ENCODE measurements at places on chromosomes 11 and 22.

- DNase-seq: no peak
Measured at GRCh38 chr11:75118577-75118976, 21.9 kb upstream of the OR2AT4 start.

GRCh38 chr22:45972091-45972888 is 4.7 kb downstream of the WNT7B start:
- no peak for DNase-seq

GRCh38 chr22:19898145-19898544 is 43.4 kb upstream of the COMT start:
- no peak for DNase-seq

DNA sequence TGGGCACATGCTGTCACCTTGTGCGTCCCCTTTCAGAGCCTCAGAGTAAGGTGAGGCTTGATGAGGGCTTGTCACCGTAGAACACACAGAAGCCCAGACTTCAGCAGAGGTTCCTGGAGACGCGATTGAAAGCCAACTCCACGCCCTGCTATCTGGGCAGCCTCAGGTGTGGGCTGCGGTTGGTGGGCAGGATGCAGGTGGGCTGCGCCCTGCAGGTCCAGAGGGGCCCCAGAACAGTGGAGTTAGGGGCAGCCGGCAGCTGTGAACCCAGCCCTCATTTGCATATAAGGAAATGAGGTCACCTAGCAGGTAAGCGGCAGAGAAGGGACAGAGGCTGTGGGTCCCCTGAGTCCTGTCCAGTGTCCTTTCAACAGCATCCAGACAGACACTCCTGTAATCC is 15.4 kb downstream of the PHLDA2 start:
- no peak for DNase-seq

GRCh38 chr22:23749841-23750301 is 1.0 kb downstream of the ZNF70 start:
- DNase-seq: no peak

- no peak for DNase-seq
Measured at GRCh38 chr11:120259241-120259640, 19.3 kb downstream of the POU2F3 start.

DNA sequence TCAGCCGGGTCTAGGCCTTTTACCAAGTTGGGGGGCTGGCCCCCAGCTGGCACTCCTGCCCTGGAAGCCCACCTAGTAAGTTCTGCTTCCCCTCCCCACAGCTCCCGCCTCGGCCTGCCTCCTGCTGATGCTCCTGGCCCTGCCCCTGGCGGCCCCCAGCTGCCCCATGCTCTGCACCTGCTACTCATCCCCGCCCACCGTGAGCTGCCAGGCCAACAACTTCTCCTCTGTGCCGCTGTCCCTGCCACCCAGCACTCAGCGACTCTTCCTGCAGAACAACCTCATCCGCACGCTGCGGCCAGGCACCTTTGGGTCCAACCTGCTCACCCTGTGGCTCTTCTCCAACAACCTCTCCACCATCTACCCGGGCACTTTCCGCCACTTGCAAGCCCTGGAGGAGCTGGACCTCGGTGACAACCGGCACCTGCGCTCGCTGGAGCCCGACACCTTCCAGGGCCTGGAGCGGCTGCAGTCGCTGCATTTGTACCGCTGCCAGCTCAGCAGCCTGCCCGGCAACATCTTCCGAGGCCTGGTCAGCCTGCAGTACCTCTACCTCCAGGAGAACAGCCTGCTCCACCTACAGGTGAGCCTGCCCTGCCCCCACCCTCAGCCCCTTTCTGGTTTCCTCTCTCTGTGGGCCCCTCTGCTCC is 7.3 kb downstream of the RTN4RL2 start:
- no peak for DNase-seq

DNA sequence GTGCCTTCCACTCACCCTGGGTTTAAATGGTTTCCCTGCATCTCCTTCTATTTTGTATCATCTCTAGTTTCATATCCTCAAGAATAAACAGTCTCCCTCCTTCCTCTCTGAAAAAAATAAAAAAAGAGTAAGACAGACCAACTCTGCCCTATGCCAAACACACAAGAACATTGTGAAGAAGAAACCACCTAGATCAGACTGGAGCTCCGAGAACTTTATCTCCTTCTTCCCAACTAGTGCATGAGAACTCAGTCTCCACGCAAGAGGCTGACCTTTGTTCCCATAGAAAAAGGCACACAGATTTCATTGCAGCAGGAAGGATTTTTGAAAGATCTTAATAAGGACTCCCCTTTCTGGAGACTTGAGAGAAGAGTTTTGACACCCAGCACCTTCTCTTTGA is 8.7 kb upstream of the PEX26 start:
- no peak for DNase-seq

DNA sequence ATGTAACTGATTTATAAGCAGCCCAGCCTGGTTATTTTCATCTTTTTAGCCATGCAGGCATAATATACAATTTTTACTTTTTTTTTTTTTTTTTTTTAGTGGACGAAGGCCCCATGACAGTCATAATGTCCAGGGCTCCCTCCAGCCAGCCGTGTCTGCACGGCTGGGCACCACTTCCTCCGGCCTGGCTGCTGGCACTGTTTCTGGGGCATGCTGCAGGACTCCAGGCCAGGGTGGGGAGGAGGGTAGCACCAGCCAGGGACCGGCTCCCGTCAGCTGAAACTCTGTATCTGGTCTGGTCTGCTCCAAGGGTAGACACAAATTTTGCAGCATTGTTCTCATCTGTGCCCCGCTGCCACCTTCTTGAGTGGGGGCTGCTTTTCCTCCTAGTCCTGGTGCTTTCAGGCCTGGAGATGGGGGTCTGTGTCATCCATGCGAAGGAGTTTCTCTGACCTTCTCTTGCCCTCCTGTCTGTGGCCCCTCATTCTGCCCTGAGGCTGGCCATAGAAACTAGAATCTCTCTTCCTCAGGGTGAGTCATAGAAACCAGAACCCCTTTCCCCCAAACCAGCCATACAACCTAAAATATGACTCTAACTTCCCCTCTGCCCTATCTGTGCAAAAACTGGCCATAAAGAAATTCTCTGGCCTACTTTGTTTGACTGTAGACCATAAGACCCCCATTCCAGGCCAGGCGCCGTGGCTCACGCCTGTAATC is 9.2 kb upstream of the RRP7A start:
- no peak for DNase-seq

DNA sequence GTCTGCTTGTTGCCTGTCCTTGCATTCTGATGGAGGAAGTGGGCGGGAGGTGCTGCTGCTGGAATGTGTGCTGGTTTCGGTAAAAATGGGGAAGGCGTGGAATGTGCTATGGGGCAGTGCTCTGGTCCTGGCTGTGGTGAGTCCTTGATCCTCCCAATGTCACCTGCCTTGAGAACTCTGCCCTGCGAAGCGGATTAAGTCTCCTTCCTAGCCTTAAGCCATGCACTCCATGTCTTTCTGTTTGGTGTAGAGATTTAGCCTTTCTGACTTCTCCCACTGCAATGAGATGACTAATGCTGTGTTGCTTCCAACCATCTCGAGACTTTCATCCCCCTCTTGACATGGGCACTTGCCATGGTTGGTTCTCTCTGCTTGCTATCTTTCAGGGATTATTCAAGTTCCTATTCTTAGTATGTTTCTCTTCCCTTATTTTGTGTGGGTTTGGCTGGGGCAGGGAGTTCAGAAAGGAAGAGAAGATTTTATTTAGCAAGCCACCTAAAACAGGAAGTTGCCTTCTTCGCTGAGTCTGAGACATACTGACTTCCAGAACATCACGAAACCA is 687.9 kb downstream of the NTM start:
- no peak for DNase-seq

- no peak for DNase-seq
Measured at GRCh38 chr11:83009999-83010398, 61.7 kb downstream of the RAB30 start.

DNA sequence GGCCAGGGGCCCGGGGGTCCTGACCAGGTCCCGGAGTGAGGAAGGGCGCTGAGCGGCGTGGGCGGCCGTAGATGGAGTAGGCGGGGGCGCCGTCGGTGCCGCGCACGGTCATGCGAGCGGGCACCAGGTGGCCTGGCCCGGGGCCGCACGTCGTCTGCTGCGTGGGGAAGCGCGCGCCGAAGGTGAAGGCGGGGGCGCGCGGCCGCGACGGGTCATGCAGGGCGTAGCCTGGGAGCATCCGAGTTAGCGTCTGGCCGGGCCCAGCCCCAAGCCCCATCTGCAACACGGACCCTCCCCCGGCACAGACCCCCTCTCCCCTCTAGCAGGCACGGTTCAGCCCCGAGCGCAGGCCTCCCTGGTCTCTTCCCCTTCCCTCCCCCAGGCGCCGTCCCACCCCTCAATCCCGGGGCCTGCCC is 1.7 kb upstream of the TYMP start:
- peak; percentile 75 for DNase-seq

DNA sequence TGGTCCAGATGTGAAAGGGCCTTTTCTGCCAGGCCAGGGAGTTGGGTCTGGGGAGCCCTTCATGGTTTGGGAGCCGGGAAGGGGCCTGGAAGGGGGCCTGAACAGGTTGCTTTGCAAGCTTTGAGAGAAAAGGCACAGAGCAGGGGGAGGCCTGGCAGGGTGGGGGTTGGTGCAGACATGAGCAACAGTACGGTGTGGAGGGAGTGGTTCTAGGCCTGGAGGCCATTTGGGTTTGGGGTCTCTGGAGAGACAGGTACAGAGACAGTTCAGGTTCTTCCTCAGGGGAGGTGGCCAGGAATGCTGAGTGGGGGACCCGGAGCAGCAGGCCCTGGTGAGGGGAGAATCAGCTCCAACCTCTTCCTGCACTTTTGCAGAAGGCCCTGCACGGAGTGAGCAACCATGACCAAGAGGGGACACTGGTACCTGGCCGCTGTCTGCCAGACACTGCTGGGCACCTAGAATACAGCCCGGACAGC is 1.4 kb downstream of the KDELR3 start:
- DNase-seq: no peak

DNA sequence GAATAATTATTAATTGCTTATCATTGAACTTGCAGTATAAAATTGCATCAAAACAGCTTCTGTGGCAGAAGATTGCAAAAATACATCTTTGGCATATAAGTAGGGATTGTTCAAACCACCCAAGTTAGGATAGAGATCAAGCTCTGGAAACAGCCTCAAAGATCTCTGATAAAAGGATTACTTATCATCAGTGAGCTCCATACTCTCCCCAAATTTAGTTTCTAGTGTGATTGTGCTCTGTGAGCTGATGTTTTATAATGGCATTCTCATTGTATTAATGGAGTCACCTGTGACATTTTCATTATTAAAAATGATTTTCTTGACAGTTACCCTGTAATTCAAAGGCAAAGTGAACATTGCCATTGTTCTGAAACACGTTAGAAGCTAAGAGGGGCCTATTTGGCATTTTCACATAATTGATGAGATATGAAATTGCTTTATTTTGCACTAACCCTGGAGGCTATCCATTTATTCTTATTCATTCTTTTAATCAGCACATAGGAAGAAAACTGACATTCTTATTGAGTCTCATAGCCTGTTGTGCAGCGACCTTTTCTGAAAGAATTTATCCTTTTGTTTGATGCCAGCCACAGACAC is 626.3 kb upstream of the ANO5 start:
- no peak for DNase-seq

GRCh38 chr11:7645206-7645605 is 28.1 kb downstream of the CYB5R2 start:
- no peak for DNase-seq

- DNase-seq: peak; percentile 67
Measured at GRCh38 chr22:37316875-37317371, 34.6 kb downstream of the CYTH4 start.

GRCh38 chr22:39039306-39040126 is 1.1 kb upstream of the APOBEC3F start:
- DNase-seq: no peak

DNA sequence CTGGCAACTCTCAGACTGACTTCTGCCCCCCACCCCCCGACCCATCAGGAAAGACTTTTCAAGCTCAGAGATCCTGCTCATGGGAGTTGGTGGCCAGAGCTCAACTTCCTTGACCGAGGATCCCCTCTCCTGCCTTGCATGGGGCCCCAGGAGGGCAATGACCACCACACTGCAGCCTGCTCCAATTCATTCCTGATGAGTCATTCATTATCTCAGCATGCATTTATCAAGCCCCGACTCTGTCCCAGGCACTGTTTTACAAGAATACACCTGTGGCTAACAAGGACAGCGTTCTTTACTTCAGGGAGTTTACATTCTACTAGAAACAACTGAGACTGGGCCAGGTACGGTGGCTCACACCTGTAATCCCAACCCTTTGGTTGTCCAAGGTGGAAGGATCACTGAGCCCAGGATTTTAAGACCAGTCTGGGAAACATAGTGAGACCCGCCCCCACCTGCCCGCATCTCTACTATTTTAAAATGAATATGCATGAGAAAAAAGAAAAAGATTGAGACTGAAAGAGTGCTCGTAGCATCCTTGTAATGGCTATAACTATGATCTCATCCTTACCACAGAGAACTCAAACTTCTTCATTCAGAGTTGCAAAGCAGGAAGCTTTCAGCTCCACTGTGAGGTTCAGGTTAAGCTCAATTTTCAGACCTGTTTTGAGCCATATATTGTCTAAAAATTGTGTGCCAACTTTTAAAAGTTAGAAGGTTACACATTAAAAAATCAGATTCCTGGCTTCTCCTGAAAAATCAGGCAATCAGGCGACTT is 60.4 kb downstream of the FEZ1 start:
- no peak for DNase-seq

GRCh38 chr11:95892892-95893570 is 30.9 kb downstream of the MTMR2 start:
- DNase-seq: no peak

GRCh38 chr11:1650034-1650917 is 20.7 kb downstream of the KRTAP5-5 start:
- DNase-seq: no peak

- DNase-seq: no peak
Measured at GRCh38 chr11:66168289-66168688, 98.2 kb downstream of the PACS1 start.

DNA sequence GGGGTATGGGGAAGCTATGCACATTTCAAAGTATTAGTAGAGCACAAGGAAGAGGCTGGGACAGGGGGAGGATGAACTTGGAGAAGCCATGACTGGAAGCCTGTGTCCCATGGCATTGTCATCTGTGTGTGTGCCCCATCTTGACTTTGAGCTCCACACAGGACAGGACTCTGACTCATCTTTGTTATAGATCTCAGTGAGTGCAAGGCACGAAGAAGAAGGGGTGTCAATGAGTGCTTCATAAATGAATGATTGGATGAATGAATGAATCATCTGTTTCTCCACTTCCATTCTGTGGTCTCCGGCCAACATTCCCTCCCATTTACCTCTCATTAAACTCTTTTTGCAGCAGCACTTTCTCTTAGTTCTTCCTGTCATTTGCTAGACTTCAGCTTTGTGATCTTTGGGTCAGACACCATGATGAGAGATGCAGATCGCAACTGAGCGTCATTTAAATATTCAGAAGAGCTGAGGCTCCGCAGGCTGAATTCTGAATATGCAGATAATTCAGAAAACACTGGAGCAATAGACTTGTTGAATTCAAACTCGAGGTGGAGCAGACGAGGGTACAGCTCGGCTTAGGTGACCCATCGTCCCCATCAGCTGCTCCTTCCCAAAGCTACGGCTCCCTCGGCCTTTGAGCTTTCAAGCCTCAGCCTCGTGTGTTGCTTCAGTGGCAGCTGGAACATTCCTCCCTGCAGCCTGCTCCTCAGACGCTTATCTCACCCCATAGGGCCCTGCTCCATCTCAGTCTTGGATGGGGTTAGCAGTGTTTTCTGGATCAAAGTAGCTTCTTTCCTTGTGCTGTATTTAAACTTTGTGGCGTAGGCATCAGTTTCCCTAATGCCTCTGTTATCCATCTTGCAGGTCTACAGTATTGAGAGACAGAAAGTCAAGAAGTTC is 30.8 kb downstream of the APOL3 start:
- DNase-seq: no peak
